Posterior cingulate gyrus (tissue), 11 donors: ENCODE measurements at places on chromosomes 5 and 9.

- DNase-seq = no peak
These were observed 23.9 kb downstream of the ISOC1 start for GRCh38 chr5:129118405-129118804.

DNA sequence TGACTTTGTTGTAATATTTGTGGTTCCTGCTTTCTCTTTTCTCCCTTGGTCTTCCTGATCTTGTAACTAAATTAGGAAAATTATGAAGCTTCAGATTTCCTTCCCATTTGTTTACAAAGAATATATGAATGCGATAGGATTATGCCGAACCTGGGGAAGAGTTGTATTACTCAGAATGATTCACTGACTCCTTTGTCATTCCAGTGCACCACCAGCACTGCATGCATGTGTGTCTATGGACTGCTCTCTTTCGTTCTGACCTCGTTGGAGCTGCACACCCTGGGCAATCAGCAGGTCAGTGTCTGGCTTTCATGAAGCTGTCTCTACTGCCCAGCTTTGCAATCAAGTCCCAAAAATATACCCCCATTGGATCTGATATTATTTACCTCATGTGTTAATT is 25.5 kb downstream of the NUP188 start:
- no peak for DNase-seq

DNA sequence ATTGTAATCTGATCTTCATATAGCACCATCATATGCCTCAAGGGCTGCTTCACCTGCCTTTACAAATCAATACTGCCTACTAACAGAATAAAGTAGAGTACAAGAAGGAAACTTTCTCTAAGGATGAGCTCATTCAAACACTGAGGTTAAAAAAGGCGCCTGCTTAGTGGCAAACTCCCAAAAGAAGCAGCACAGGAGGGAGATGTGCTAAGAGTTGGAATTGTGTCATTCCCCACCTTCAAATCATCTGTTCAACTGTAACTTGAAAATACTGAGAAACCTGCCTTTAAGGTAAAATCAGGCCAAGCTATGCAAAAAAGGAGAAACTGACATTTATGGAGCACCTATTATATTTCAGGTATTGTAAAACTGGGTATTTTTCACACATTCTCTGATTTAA is 560.6 kb downstream of the PTPRD start:
- DNase-seq = no peak

GRCh38 chr5:159887050-159887449 is 29.2 kb upstream of the ADRA1B start:
- no peak for DNase-seq

- no peak for DNase-seq
These were observed 109.7 kb downstream of the F2RL2 start for GRCh38 chr5:76513476-76513875.

DNA sequence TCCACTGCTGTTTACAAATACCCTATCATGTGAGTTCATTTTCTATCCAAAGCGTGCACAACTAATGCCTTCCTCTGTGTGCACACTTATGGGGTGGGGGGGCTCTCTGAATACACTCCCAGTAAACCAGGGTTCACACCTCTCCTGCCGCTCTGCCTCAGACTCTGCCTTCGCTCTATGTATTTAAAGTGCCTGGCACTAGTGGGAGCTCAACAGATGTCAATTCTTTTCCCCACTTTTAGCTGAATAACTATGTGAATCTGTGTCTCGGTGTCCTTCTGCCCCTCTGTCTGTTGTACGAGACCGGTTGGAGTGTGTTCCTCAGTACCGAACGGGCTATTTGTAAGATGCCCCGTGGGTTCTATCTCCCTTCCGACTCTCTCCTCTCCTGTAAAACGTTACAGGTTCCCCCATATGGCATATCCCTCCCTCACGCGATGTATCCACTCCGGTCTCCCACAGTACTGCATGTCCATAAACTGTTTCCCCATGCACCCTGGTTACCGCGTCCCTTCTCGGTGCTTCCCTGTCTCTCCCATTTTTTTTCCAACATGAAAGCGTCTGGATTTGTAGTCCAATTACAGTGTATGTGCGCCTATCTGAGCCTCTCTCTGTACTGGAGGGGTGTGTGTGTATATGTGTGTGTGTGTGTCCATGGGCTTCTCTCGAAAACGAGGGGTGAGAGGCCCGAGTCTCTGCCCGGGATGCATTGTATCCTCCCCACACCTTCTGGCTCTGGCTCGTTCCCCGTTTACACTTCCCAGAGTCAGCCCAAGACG is 1.6 kb downstream of the ELL2 start:
- DNase-seq = no peak

DNA sequence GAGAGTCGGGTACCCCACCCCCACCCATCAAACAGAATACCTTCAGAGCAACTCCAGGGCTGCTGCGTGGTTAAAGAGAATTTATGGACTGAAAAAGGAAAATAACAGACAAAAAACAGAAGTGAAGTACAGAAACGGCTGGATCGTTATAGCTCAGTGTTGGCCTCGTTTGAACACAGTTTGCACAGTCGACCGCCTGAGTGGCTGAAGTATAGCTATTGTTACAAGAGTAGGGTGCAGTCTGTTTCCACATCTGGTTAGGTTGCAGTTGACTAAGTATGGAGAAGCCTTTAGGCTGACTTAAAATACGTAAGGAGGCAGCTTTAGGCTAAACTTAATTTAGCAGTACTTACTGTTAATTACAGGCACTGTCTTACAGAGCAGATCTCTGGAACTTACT is 121.2 kb downstream of the GCNT1 start:
- no peak for DNase-seq

DNA sequence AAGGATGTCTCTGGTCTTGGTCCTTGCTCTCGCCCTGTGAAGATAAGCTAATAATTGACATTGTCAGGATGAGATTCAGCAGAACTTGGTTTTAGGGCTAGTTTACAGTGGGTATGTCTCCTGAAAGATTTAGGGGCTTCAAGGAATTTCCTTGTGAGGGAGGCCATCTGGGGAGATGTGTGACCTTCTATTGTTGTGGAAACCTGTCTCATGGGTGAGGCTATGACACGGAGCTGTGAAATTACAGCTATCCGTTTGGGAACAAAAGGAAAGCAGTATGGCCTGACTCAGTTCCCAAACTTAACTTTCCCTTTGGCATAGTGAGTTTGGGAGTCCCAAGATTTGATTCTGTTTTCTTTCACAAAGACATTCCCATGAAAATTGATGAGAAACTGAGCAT is 142.0 kb downstream of the PARP8 start:
- no peak for DNase-seq

GRCh38 chr9:129398101-129398960 is 220.3 kb upstream of the IER5L start:
- DNase-seq = no peak

DNA sequence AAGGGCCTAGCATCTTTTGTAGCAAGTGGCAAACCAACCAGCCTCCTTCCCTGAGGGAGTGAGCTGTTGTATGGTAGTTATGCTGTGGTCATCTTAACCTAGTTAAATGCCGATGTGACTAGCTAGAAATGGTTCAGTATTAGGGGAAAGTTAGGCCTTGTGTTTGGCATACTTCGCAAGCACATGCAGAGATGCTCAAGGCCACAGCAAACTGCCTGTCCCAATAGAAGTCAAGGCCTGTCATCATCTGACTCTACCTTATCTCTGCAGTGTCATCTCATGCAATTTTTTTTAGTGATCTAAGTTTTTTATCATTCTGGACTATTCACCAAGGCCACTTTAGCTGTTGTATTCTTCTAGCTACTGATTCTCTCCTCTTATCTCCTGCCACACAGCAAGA is 5.2 kb upstream of the EXOSC3 start:
- no peak for DNase-seq

DNA sequence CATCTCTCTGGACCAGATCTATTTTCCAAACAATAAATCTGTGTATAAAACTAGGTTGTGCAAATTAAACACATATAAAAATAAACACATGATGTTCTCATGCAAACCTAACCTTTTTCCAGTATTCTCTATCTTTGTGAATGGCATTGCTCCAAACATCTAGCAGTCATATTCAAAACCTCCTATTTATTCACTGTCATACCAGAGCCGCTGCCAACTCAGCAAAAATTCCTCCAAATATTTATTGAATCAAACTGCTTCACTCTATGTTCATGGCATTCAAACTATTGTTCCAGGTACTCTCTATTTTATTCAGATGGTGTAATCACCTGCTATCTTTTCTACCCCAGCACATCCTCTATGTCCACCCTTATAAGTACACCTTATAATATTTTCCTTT is 652.1 kb upstream of the RIOK2 start:
- no peak for DNase-seq

- DNase-seq = no peak
These were observed 21.4 kb downstream of the TTLL11 start for GRCh38 chr9:122071715-122072114.

DNA sequence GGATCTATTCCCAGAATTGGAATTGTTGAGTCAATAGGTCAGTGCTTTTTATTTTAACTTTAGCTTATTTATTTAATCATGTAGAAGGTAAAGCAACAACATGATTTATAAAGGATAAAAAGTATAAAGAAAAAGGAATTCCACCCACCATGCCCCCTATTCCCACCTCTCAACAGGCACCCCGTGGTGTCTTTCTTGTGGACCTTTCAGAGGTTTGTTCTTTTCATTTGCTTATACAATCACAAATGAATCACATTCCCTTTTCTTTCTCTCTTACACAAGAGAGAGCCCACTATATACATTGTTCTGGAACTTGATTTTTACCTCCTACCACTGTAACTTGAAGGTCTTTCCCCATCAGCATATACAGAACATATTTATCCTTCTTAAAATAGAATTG is 37.2 kb upstream of the SMIM32 start:
- DNase-seq = no peak

DNA sequence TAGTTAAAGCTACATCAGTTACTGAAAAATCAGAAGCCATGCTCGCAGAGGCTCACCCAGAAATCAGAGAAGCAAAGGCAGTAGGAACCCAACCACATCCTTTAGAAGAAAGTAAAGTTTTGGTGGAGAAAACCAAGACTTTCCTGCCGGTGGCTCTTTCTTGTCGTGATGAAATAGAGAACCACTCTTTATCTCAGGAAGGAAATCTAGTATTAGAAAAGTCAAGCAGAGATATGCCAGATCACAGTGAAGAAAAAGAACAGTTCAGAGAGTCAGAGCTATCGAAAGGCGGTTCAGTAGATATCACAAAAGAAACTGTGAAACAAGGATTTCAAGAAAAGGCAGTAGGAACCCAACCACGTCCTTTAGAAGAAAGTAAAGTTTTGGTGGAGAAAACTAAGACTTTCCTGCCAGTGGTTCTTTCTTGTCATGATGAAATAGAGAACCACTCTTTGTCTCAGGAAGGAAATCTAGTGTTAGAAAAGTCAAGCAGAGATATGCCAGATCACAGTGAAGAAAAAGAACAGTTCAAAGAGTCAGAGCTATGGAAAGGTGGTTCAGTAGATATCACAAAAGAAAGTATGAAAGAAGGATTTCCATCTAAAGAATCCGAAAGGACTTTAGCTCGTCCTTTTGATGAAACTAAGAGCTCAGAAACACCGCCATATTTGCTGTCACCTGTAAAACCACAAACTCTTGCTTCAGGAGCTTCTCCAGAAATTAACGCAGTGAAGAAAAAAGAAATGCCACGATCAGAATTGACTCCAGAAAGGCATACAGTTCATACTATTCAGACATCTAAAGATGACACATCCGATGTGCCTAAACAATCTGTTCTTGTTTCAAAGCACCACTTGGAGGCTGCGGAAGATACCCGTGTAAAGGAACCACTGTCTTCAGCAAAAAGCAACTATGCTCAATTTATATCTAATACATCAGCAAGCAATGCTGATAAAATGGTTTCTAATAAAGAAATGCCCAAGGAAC is 47.2 kb downstream of the CMYA5 start:
- DNase-seq = no peak

GRCh38 chr5:89994266-89994665 is 415.3 kb downstream of the CETN3 start:
- no peak for DNase-seq

DNA sequence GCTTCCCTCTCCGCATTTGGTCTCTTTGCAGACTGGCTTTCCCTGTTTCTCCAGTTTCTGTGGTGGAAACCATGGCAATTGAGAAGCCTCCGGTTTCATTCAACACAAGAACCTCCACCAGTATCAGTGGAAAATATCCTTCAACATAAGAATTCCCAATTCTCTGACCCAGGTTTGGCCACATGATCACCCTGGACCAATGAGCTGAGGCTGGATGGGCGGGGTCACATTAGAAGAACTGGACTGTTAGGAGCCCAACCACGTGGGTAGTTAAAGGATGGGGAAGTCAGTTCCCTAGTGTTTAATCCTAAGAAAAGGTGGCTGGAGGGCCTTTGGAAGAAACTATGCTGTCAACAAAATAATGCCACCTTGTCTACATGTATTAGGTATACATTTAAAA is 336.3 kb downstream of the DMRT2 start:
- DNase-seq = no peak

DNA sequence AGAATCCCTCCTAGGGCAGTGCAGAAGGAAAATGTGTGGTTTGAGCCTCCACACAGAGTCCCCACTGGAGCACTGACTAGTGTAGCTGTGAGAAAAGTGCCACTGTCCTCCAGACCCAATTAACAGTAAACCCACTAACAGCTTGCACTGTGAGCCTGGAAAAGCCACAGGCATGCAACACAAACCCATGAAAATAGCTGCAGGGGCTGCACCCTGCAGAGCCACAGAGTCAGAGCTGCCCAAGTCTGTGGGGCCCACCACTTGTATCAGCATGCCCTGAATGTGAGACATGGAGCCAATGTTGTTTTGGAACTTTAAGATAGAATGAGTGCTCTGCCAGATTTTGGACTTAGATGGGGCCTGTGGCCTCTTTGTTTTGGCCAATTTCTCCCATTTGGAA is 119.8 kb upstream of the CDH9 start:
- DNase-seq = no peak

- peak; percentile 81 for DNase-seq
These were observed 20.3 kb downstream of the CAMSAP1 start for GRCh38 chr9:135887021-135887507.

DNA sequence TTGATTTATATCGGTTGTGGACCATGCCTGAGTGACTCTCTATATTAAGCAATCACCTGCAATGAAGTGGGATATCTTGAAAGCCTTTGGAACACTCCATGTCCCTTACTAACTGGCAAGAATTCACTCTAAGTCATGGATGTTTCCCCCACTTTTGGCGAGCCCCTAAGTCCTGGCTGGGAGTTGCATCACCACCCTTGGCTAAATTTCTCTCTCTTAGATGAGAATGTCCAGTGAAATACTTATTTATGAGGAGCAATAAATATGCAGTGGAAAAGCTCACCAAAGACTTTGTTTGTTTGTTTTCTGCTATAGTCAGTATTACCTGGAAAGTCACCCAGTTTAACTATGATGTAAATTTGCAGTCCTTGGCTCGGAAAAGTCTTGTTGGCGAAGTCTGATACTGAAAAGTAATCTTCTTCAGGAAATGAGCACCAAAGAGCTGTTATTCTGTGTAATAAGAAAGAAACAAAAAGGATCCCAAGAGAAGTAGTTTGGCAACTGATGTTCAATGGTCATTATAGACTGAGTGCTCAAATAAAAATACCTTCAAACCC is 333.8 kb downstream of the DMRT2 start:
- DNase-seq = no peak
